NCI-H1694 (cell line): ENCODE measurements at places on chromosomes 5 and 9.
A peak's percentile ranks its signal among the peaks of the same experiment; 100 is the strongest.

- no peak for DNase-seq
These were observed 21.4 kb downstream of the OR2V1 start for GRCh38 chr5:181109489-181110013.

DNA sequence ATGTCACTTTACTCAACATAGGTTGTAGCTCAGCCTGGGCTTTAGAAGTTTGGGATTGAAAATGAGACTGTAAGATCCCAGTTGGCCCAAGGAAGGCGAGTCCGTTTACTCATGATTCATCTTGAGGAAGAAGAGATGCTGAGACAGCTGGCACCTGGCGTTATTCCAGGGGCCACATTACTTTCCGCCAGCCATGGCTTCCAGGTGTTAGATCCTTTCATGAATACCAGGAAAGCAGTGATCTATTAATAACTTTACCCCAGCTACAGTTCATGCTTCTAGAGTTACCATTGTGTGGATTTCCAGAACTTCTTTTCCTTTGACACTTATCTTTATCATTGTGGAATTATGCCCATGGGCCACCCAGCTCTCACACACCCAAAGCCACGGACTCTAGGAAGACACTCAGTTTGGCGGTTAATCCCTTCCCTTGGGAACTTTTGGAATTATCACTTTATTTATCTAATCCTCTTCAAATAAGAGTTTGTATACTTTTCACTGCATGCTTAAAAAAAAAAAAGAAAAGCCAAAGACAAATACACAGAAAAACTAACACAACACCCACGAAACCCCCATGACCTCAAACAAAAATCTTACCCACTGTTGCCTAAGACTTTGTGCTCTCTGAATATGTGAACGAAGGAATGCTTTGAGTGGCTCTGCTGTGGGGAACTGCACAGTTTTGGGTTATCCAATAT, 26.9 kb downstream of the RAI14 start:
- no peak for DNase-seq

- DNase-seq: peak; percentile 14
These were observed 398.7 kb downstream of the EBF1 start for GRCh38 chr5:158701007-158701391.

- no peak for DNase-seq
These were observed 133.3 kb downstream of the PCSK5 start for GRCh38 chr9:76023715-76024195.

DNA sequence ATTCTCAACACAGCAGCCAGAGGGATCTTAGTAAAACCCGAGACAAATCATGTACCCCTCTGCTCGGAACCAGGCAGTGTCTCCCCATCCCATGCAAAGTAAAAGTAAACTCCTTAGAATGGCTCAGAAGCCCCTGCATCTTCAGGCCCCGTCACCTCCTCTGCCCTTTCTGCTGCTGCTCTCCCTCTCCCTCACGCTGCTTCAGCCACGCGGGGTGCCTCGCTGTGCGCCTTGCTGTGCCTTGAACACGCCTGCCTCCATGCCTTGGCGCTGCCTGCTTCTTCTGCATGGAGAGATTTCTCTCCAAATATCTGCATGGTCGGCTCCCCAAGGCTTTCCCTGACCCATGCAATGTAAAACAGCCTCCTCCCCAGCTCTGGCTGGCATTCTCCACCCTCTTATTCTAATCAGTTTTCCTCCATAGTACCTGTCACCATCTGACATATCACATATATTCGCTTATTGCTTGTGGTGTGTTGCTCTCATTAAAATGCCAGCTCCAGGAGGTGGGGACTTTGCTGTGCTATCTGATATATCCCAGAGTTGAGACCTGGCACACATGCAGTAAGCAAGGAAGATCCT, 8.0 kb downstream of the GPRIN1 start:
- DNase-seq: no peak
